ENCODE measurements at places on chromosomes 1 and 21.
A peak's percentile ranks its signal among the peaks of the same experiment; 100 is the strongest.

- no peak for DNase-seq
These were observed 289.2 kb upstream of the DPYD start for GRCh38 chr1:98210064-98210463.

- peak; percentile 24 for DNase-seq
These were observed 66.5 kb downstream of the TSEN15 start for GRCh38 chr1:184118046-184118445.

- no peak for DNase-seq
These were observed 649.7 kb upstream of the NEGR1 start for GRCh38 chr1:72932025-72932424.

DNA sequence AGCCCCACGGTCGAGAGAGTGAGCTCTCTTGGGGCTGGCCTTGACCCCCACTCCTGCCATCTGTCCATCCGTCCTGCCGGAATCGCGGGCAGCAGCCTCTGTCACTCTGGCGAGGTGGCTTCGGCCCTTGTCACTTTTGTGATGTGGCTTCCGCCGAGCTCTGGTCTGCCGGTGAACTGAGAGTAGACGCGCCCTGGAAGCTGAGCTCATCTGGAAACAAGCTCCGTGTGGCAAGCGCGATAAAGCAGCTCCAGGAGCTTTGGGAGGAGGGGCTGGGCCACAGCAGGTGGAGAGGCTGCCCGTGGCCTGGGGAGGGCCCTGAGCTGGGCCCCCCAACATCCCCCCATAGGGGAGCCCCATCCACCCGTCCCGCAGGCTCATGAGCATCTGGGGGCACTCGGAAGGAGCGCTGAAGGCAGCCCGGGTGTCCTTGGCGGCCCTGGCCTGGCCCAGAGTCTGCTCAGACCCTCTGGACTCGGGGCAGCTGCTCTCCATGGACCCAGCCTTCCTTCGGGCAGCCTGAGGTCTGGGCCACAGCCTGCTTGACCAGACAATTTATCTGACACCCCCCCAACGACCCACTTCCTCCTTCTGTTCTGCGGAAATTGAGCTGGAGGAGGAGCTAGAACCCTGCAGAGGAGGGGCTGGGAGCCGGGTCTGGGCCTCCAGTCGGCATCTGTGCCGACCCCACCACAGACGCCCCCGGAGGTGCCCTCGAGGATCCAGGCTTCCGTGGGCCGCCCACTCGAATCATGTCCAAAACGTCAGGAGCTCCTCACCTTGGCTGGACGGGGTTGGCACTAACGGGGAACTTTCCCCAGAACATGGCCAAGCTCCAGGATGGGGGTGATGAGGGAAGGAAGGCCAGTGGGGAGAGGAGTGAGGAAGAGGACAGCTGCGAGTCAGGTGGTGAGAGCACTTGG, 59.1 kb downstream of the SLC19A1 start:
- peak; percentile 41 for DNase-seq

DNA sequence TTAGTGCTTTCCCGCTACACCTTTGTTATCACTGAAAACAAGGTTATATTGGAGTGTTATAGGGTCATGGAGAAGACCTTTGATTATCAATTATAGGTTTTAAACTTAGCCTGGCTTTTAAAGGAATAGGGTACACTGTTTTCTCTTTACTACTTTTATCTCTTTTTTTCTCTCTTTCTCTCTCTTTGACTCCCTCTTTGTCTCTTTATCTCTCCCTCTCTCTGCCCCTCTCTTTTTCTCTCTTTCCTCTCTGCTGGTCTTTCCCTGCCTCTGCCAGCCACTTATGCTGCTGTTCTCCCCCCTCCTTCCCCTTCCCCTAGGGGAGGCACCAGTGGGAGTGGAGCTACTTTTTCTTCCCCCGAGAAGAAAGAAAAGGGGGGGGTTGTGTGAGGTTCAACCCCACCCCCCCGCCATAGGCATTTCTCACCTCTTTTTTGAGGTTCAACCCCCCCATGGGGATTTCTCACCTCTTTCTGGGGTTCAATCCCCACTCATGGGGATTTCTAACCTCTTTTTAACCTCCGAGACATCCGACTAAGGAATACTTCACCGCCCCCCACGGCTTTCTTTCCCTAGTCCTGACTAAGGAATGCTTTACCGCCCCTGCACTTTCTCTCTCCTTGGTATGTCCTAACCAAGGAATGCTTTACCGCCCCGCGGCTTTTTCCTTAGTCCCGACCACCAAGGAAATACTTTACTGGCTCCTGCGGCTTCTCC, 17.2 kb upstream of the ZBTB8B start:
- DNase-seq = no peak

DNA sequence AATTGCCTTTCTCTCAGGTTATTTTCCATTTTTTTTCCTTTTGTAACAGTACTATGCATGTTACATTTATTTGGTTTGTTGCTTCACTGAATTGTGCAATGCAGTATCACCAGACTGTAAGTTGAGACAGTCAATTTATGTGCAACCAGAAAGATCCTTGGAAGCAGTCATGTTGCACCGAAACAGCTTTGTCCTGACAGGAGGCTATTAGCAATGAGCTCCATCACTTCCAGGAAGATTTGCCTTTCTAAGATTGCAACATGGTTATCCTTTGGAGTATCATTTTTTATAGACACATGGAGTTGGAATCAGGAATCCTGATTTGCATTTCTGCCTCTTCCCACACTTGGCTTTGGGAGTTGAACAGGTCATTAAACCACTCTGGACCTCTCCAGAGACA, 84.5 kb upstream of the ST6GALNAC5 start:
- no peak for DNase-seq

DNA sequence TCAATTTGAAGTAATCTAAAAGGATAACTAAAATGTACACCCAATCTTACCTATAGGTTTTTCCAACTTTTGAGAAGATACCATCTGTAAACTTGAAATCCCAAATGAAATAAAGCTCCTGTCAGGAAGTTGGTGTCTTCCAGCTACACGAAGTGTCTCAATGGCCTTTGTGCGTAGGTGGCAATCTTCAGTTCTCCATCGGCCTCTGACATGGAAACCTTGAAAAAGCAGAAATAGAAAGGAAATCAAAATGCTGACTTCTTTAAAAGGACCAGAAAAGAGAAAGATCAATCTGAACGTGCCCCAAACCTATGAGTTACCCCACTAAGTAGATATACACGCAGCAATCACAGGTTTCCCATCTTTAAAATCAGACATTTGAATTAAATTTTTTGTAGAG, 10.0 kb downstream of the MKNK1 start:
- DNase-seq = peak; percentile 56

GRCh38 chr1:5667513-5668325, 324.5 kb downstream of the NPHP4 start:
- DNase-seq = no peak

GRCh38 chr1:67532452-67533216, 102.4 kb upstream of the SERBP1 start:
- DNase-seq = peak; percentile 55

GRCh38 chr1:189567890-189568289, 909.8 kb downstream of the BRINP3 start:
- DNase-seq = no peak

DNA sequence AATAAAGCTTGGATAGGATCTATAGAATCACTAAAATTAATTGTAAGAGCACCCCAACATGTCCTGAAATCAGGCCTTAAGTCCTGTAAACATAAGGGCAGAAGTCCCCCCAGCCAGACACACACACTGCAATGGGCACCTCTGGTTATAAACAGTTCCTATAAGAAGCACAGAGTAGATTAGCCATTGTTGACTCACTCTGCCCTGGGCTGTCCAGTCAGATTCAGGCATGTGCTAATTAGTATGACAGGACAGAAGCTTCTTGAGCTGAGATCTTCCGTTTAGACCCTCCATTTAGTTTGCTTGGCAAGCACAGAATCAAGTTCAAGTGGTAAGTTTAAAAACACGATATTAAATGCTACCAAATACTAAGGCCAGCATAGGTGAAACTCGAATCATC, 11.8 kb upstream of the DENND1B start:
- DNase-seq = no peak

DNA sequence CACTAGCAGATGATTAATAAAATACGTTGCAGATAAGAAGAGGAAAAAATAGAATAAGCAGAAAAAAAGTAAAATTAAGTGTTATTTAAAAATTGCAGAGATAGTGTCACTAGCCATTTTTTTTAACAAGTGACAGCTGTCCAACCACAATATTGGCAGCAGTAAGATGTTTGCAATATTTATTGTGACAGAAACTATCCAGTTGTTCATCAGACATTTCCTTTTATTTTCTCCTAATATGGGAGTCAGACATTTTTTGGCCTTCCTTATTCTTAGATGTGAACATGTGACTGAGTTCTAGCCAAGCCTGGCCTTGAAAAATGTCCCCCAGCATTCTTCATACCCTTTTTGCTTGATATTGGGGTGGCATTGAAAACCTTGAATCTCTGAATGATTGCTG, 3.4 kb upstream of the SPAG17 start:
- DNase-seq = no peak

GRCh38 chr1:227561241-227561907, 2.0 kb upstream of the ZNF678 start:
- no peak for DNase-seq

- DNase-seq = peak; percentile 48
These were observed 1.1 kb upstream of the TMEM82 start for GRCh38 chr1:15740924-15741850.

GRCh38 chr1:41679531-41679930, 195.0 kb upstream of the EDN2 start:
- no peak for DNase-seq

GRCh38 chr1:167412072-167412471, 106.3 kb downstream of the CD247 start:
- no peak for DNase-seq

- peak; percentile 8 for DNase-seq
These were observed 87.9 kb upstream of the PAPPA2 start for GRCh38 chr1:176374967-176375569.

DNA sequence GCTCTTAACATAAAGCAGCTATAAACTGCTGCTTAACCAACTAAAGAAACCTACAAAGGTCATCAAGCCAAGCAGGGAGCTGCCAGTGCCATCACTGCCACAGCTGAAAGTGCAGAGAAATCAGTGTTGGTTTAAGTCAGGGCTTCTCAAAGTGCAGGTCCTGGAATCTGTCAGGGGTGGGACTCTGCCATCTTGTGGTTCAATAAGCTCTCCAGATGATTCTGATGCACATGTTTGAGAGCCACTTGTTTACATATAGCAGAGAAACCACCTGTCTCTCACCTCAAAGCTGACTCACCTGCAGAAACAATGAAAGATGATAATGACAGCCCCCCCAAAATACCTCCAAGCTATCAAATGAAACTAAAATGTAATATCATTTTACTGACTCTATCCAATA, 49.3 kb downstream of the SH3GLB1 start:
- DNase-seq = no peak

GRCh38 chr1:56507925-56508522, 71.3 kb downstream of the PLPP3 start:
- no peak for DNase-seq

- no peak for DNase-seq
These were observed 102.0 kb downstream of the TGFB2 start for GRCh38 chr1:218447010-218447689.

DNA sequence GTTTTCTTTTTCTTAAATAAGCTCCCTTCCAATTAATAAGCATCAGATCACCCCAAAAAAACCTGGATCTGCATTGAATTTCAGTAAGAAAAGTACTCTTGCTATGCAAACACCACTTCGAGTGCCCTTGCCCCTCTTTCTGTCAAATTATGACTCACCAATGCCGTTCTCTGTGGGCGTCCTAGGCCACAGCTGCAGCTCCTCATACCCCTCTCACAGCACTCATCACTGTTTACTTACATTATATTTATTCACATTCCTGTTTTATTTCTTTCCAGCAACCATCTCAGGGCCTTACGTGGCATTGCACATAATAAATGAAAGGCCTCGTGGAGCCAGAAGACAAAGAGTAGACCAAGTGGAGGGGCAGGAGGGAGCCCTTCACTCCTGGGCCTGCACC, 99.1 kb upstream of the CTTNBP2NL start:
- no peak for DNase-seq

DNA sequence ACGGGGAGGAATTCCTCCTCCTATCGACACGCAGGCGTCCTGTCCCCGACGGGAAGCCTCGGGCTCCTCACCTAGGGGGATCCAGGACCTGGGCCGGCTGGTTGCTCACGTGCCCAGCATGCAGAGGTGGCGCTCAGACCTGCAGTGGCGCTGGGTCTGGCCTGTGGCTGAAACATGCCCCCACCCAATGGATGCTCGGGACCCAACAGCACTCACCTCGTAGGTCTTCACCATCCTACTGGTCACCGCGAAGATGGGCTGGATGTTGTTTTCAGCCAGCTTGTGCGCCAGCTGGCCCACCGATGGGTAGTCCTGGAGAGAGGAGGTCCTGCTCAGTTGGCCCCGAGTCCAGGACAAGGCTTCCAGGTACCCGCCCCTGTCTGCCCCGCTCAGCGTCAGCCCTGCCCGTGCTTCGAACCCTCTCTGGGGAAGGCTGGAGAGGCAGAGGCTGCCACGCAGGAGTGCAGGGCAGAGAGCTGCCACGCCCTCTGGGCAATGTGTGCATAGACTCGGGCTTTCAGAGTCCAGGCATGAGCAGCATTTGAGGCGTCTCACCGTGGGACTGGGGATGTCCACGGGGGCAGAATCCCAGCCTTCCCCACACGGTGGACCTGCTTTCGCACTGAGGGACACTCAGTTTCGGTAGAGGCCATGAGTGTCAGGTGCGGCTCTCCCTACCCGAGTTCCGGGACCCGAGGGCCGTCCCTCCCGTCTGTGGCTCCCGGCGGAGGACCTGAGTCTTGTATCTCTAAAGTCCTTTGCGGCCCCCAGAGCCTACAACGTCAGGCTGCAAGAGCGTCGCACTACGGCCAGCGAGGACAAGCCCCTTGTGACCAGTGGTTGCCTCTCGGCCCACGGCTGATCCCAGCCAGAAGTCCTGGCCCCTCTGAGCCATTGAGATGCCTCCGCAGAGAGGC, 21.6 kb downstream of the ITGB2 start:
- no peak for DNase-seq

DNA sequence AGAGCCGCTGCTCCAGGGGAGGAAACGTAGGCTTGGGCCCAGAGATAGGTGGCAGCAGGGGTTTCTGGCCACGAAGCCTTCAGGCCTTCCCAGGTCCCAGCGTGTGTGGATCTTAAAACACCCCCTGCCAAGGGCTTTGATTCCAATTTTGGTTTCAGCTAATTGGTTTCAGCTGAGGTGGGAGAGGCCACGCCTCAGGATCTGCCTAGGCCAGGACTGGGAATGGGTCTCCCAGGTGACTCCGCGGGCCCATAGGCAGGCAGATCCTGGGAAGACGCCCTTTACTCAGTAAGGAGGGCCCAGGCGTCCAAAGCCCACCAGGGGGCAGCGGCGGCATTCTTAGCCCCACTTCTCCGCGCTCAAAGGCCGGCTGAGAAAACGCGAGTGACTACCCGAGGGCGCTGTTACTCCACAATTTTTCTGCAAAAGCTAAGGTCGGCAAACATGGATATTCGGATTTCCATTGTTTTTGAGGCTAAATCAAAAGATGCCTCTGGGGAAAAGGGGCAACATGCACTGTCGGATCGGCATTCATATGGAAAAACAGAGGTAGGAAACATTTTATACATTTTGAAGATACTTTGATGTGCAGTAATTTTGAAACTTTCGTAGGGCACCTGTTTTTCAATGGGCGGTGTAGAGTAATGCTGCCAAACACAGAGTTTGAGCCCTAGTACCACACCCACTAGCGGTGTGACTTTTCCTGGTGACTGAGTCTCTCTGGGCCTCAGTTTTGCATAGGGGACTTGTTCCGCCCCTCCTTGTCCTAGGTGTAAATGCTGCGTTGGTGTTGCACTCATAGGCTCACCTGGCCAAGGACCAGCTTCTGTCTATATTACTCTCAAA, 31.8 kb upstream of the BCL10 start:
- no peak for DNase-seq
